Foreskin fibroblast (primary cell): ENCODE measurements at places on chromosomes 6 and 20.

- DNase-seq: peak; percentile 37
Measured at GRCh38 chr20:32359633-32360332, 1.7 kb downstream of the ASXL1 start.

DNA sequence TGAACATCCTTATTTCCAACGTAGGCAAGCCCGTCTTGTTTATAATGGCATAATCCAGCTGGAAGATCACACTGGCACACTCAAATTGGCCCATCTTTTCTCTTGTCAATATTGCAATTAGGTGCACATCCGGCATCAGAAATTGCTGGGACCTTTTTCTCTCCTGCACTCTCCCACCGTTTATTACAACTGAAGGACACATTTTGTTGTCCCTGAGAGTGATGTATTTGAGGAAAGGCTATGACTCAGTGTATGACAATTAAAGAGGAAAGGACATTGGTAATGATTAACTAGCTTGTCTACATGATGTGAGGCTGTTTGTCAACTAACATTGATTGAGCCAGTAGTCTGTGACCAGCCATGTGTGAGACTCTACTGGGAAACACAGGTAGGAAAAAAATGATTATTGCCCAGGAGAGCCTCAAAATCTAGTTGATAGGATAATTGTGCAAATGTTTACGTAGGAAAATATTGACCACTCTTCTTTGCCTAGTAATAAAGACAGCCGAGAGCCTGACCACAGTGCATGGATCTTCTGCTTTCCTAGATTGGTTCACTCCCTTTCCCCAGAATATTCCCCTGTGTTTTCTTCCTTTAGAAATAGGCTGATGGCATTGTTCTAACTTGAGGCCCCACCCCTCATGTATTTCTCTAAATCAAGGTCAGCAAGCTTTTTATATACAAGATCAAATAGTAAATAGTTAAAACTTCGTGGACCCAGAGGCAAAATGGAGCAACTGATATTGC, 230.0 kb upstream of the BTBD3 start:
- no peak for DNase-seq

- DNase-seq: peak; percentile 85
Measured at GRCh38 chr6:111925296-111925695, 52.0 kb upstream of the FYN start.

DNA sequence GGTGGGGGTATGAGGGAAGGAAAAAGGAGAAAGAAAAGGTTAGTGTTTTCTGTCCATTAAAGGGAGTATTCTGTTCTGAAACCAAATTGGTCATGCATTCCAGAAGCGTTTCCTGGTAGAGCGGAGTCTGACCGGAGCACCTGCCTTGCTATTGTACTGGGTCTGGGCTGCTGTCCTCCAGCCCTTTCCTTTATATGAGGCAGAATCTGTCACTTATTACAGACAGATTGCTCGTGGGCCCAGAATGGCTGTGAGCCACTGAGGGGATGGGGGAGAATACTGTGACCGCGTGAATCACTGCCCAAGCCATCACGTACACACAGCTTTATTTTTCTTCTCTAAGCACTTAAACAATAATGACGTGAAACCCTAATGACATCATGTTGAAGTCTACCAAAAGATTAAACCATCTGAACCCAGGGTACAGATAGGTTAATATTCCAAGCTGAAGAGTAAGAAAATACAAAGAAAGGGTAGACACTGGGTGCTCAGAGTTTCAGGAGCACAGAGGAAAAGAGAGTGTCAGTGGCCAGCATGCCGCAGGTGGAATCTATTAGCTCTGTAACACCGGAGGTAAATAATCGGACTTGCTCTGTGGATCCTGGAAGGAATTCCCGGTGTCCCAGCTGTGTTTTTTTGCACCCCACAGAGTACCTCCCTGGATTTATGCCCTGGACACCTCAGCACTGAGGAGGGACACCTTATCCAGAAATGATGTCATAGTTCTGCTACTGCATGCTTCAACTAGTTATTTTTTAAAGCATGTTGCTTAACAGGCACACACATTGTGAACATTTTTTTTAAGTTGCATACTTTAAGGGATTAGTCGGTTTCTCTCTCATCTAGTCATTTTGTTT, 573.3 kb downstream of the PKHD1 start:
- DNase-seq: no peak

- peak; percentile 66 for DNase-seq
Measured at GRCh38 chr6:1027795-1028569, 283.9 kb upstream of the FOXQ1 start.

DNA sequence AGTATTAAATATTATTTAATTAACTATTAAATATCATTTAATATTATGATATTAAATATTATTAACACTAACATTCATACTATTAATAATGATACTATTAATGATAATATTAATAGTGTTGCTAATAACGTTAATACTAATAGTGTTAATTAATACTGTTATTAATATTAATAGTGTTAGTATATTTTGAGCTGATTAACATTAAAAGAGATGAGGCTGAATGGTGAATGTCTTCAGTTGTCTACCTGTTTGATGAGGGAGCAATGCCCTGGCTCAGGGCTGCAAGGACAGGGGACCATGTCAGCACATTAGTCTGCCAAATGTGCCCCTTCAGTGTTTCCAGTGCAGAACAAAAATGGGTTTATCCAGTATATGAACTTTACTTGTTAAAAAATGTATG, 96.6 kb upstream of the PLEKHG1 start:
- DNase-seq: no peak

GRCh38 chr6:150599199-150600009, at the start of gene PLEKHG1:
PLEKHG1 (plus strand) TSS chr6:150599885; CDS start chr6:150733682, 133,797 bp downstream.
- DNase-seq: peak; percentile 82

DNA sequence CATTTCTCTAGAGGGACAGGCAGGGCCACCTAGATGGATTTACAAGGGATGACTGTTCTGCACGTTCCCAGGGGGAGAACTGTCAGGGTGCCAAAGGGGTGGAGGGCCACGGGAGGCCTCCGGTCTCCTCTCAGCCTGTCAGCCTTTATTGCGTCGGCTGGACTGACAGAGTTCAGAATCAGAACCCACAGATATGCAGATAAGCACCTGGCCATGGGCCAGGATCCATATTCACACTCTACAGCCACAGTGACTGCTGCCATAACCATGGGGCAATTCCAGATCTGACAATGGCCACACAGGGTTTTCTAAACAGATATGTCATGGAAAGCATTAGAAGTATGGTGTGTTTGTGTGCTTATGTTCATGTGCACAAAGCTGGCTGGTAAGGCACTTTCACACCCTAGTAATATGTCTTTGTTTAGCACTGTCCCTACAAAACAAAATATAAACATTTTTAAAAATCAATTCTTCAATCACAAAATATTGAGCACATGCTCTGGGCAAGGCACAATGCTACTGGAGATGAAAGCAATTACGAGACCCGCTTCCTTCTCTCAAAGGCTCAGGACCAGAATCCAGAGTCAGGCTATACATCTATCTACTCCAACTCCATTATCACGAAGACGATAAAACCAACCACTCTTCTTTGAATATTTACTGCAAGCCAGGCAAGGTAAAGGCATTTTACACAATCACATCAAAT, 29.1 kb downstream of the TRAM2 start:
- DNase-seq: no peak

GRCh38 chr6:164753517-164753916, 555.9 kb downstream of the C6orf118 start:
- no peak for DNase-seq

DNA sequence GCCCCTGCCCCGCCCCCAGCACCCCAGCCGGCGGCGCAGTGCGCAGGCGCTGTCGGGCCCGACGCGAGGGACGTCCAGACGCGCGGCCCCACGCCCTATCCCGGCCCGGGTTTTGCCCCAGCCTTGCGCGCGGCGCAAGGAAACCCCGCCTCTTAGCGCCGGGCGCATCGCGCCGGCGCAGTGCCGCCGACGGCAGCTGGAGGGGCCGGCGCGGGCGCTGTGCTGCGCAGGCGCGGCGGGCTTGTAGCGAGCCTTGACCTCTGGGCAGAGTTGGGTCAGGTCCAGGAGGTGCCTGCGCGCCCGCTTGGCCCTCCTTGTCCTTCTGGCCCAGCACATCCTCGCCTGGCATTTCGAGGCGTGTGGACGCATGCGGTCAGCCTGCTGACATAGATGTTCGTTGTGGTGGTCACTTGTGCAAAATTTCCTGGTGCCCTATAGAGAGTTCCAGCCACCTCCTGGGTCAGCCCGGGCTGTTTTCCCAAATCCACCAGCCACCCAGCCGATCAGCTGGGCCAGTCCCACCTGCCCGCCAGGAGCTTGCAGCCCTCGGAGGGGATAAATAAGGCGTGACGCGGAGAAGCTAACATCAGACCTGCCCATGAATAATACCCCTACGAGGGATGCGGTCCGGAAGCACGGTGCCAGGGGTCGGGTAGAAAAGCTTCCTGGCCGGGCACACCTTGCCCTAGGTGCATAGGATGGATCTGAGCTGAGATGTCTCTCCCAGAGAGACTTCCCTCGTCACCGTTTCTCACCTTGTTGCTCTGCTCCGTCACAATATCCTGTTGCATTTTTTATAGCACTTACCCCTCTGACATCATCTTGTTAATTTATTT, 428 bp upstream of the PRELID3B start:
- peak; percentile 98 for DNase-seq

DNA sequence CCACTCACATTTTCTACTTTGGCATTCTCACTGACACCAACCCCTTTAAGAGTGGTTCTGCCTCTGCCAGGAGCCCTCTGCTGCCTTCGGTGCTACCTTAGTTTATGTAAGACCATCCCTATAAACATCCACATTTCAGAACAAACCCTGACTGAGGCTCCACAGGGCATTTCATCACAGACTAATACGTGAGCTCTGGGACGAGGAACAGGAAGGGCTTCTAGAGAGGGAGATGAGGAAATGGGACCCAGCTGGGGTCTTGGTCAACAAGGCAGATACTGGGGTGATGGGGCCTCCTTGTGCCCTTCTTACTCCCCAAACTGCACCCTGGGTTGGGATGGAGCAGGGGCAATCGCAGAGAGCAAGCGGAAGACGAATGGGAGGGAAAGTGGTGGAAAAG, 86.5 kb upstream of the FYN start:
- DNase-seq: no peak

DNA sequence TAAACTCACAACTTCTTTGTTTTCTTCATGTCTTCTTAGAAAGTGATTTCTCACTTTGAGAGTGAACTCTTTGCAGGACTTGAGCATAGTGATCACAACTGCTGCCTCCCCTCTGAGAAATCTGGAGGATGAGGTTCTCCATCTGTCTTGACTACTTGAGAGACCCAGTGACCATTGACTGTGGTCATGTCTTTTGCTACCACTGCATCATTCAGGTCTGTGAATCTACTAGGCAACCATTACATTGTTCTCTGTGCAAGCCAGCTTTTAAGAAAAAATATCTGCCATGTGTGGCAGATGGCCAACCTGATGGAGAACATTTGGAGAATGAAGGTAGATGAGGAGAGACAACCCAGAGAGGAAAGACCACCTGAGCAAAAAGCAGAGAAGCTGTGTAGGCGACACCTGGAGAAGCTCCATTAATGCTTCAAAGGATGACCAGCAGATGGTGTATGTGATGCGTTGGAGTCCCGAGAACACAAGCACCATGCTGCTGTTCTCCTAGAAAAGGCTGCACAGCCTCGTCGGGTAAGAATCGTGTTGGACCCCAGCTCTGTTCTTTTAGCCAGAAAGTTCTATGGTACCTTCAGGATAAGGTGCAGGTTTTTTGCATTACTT, 25.1 kb upstream of the TRIM26 start:
- DNase-seq: no peak
